Stimulated activated CD4-positive, alpha-beta T cell treated with anti-CD3 and anti-CD28 coated beads, Interleukin-15, amount 100 ng/mL, for 1 hour (primary cell): ENCODE measurements at places on chromosomes 5 and 9.

DNA sequence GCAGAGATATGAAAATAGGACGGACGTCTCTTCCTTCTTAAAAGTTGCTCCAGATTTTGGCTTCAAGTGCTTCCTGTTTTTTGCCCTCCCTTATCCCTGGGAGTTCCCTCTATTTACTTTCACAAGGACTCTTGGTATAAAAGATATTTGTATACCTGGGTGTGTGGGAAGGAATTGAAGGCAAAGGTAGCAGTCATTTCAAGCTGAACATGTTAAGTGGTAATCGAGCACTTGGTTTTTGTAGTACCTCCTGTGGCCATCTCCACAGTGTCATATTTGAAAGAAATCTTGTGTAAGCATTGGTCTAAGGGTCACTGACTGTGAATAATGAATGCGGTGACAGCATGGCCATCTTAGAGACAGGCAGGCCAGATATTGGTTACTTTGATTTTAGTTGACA is 593.6 kb downstream of the MTRR start:
- DNase-seq, result no peak

DNA sequence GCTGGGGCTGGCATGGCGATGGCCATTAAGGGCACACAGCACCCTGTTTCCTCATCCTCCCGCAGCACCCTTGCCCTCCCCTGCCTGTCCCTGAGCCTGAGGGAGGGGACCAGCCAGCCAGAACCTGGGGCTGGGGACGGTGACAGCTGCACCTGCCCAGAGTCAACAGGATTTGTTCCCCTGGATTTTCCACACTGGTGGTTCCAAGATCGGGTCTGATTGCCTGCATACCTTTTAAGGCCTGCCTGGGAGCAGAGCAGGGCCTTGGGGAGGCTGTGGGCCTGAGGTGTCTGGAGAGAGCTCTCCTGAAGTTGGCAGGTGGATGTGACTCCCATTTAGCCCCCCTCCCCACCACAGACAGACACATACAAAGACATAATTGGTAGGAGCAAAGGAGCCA is 61.0 kb upstream of the C5orf58 start:
- DNase-seq, result no peak

DNA sequence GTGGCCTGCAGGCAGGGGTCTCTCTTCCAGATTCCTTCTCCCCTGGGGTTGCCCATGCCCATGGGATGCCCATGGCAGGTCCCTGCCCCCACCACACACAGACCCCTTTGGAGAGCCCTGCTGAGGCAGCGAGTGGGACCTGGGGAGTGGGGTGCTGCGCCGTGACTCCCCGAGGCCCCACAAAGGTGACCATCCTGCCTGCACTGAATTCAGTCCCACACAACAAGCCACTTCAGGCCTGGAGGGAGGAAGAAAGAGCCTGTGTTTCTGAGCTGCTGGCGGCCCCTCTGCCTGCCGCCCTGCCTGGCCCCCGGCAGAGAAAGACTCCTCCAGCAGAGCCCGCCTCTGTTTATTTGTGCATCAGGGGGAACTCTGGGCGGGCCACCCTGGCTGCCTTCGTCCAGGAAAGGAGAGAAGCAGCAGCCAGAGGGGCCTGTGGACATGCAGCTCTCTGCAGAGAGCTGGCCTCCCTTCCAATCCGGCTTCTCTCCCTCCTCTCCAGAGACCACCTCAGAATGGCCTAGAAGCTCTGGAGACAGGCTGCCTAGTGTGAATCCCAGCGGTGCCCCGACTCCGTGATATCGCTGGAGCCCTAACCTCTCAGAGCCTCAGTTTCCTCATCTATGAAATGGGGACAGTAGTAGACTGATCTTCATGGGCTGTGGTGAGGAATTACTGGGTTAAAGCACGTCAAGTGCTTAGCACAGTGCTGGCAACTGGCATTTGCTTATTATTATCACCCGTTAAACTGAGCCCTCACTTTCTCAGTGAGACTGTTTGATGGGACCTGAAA is 72.9 kb downstream of the COL27A1 start:
- DNase-seq, result no peak

DNA sequence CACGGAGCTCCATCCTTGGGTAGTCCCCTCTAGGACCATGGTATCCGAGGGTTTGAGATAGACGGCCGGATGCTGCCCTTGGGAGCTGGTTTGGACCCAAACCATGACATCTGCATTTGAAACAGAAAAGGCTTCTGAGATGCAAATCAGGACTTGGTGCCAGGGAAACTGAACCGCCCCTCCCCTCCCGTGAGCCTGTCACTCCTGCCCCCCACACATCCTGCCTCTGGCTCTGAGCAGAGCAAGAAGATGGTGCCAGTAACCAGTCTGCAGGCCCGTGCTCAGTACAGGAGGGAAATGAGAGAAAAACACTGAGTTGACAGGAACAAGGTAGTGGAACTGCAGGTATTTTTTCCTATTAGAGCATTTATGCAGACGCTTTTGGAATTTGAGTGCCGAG is 18.6 kb downstream of the ARPC5L start:
- no peak for DNase-seq

DNA sequence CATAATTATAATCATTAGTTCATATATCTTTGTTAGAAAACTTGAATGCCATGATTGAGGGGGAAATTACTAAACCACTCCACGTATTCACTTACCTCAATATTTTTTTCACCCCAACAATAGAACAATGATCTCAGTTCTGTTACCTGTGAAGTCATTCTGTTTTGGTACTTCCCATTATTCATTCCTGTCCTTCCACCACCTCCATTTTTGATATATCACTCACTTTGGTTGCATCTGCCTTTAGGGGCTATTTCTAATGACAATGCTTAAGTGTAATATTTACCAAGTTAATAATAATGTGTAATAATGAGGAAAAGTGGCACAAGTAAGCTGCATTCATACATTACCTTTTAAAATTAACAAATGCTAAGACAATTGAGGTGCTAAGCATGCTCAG is 218.4 kb downstream of the SPATA31D1 start:
- no peak for DNase-seq

DNA sequence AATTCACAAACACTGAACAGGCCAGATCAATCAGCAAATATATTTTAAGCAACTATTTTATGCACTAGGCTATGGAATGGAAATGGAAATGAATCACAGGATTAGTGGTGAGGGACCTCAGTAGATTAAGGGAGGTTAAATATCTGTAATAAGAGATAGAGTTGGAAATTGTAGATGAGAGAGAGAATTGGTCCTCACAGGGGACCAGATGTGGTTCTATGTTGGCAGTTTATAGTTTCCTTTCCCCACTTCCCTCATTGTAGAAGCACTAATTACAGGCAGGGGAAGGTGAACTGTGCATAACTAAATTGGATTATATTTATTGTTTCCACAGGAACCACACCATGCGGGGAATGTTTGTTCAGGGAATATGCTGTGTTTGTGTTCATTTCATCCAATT is 496.2 kb downstream of the ARHGEF28 start:
- no peak for DNase-seq

DNA sequence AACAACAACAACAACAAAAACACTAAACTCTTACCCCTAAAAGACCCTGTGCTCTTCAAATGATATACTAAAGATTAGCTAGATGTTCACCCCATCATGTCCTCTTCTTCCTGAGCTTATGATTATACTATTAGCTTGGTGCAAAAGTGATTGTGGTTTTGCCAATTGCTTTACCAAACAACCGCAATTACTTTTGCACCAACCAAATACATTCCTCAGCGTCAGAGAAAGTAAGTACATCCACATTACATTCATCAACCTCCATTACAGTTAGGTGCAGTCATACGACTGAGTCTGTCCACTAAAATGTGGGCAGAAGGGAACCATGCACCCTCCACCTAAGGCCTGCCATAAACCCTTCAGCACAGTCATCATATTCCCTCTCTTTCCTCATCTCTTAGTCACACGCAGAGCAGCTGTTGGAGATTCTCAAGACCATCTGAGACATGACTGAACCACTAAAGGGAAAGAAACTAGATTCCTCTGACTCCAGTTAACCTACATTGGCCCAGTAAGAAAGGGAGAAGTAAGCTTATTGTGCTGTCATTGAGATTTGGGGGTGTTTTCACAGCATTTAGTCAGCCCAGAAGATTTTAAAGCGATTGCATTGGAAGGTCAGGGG is 181.6 kb upstream of the TLE4 start:
- DNase-seq, result no peak

GRCh38 chr5:7245121-7245651 is 150.8 kb upstream of the ADCY2 start:
- DNase-seq, result no peak

GRCh38 chr5:157066080-157066479 is 7.2 kb upstream of the HAVCR1 start:
- no peak for DNase-seq

- DNase-seq, result no peak
Observed at GRCh38 chr9:37302277-37302676, 120.2 kb upstream of the GRHPR start.

DNA sequence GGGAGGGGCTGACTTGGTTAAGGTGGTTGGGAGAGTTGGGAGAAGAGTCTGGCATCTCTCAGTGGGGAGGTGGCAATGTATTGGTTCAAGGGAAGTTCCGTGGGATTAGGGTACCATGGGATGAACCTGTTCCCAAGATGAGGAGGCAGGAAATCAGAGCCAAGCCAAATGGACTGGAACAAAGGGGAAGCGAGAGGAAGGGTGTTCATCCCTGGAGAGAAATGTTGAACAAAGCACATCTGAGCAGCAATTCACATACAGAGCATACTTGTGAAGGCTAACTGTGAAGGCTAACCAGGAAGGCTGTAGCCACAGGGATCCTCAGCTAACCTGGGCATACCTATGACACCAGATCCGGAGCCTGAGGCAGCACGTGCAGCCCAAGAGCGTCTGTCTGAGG is 214.0 kb downstream of the MCTP1 start:
- DNase-seq, result no peak

DNA sequence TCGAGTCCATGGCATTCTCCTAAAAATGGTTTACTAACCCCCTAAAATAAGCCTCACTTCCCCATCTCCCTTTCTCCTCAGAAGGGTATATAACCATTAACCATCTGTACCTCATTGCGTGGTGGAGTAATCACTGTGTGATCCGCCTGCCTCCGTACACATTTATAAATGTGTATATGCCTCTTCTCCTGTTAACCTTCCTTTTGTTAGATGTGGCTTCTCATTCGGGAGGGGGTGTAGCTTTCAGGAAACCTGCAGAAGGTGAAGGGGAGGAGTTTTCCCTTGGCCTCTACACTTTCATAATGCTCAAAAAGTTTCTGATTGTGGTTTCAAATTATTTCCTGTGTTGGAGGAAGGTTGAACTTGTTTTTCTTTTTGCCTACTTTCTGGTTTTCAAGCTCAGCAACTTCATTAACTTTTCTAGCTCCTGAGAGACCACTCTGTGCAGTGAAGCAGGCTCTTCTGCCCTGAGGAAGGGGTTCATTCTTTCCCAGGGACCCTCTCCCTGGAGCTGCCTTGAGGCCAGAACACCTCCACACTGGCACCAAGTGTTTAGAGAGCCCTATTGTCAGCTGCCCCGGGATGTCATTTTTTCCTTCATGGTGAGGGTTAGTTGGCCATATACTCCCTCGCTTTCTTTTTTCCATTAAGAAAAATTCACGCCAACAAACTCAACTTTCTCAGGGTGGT is 46.9 kb downstream of the RASGRF2 start:
- no peak for DNase-seq

DNA sequence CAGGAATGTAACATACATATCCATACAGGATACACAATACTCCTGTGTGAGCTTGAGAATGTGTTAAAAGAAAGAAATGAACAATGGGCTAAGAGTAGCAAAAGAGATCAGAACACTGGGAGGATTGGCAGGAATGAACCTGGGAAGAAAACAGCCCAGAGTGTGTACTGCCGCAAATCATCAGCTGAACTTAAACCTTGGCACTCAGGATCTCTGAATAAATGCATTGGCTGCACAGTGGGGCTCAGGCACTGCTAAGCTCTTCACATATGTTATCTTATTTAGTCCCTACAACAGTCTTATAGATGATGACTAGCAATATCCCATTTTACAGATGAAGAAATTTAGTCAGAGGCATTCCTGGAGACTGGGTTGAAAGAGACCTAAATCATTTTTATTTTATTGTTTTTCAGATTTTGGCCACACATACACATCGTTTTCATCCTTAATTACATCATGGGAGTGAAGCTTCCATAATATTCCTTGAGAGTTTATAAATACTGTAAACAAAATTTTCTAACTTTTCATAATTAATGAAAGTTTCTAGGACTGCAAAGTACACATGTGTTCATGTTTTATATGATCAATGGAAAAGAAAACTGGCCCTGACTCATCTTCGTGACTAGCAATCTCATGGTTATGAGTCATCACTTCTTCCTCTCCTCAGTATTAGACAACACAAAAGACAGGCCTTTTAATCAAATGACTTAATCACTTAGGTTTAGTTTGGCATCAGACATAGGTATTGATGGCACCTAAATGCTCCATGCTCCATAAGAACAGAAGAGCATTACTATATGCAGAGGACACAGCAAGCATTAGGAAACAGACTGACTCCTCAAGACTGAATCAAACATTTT is 59.2 kb downstream of the CDH18 start:
- DNase-seq, result no peak

- DNase-seq, result no peak
Observed at GRCh38 chr9:127116957-127117356, 5.5 kb downstream of the ANGPTL2 start.

- no peak for DNase-seq
Observed at GRCh38 chr9:120397453-120397852, 182.5 kb downstream of the CDK5RAP2 start.

GRCh38 chr5:149776361-149777305 is 46.5 kb downstream of the PPARGC1B start:
- no peak for DNase-seq

GRCh38 chr9:126327006-126327713 is 531 bp downstream of the MVB12B start:
- no peak for DNase-seq

- no peak for DNase-seq
Observed at GRCh38 chr5:74409712-74410111, 230.8 kb downstream of the ENC1 start.

DNA sequence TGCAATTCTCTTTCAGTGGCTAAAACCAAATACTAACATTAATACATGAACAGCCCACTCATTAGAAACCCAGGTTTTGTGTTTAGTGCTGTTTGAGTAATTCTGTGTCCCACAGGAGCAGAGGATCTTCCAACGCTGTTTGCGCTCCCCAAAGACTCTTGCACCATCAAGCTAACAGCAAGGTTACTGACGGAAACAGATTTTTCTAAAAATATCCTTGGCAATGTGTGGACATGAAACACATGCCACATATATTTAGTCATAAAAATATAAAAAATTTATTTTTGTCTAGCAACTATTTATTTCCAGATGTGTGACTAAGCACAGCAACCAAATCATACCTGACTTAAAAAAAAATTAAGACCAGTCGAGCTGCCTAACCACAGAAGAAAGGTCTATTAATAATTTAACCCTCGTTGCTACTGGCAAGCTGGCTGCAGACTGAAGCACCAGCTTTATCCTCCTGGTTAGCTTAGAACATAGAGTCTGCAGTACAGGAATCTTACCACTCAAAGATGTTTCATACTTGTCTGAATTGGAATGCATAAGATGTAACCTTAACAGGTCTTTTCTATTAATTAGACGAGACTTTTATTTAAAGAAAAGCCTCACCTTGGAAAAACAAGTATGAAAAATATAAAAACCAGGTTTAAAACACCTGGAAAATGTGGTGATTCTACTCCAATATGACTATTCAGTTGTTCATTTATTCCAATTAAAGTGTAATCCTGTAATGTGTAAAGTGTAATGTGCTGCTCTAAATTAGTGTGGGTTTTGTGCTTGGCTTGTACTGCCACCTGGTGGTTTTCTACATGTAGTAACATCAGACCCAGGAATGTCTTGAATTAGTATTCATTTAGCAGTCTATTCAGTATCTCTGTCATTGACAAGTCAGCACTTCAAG is 272.5 kb downstream of the EPB41L4A start:
- DNase-seq, result no peak
